Right renal pelvis (tissue), 4 donors: ENCODE measurements at places on chromosomes 2 and 18. TPM values are rescaled to one million over a fixed set of nuclear protein-coding genes. Genes with fewer than 3 reads are reported as not detected.

DNA sequence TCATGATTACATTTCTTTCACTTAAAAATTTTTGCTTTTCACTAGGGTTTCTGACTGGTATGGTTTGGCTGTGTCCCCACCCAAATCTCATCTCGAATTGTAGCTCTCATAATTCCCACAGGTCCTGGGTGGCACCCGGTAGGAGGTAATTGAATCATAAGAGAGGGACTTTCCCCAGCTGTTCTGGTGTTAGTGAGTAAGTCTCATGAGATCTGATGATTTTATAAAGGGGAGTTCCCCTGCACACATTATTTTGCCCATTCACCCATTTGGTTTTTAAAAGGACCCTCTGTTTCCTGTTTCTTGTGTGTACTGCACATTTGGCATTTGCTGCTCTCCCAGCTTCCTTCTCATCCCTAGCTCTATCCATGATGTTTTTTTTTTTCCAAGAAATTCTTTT lies 27.8 kb upstream of the NETO1 start:
- DNase-seq: no peak

GRCh38 chr2:204207866-204208265 lies 271.3 kb downstream of the ICOS start:
- peak; percentile 52 for DNase-seq

PCARE gene
- 0.46 TPM for polyA plus RNA-seq

- no peak for DNase-seq
These were observed 4.4 kb downstream of the CCDC88A start for GRCh38 chr2:55415300-55415699.

DNA sequence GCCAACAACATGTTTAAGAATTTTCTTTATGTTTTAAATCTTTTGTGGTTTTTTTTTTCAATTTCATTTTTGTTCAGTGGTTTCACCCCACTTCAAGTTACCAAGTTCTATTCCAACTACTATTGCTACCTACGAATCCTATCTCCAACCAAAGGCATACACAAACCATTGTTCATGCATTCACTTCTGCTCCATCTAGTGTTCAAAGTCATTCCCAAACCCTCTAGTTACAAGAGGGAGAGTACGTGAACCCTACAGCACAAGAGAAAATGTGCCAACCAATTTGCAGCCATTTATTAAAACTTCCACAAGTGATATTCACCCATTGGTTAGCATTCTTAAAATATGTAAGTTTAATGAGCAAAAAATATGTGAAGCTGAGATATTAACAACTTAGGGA lies 295.1 kb upstream of the KYNU start:
- DNase-seq: no peak

GRCh38 chr18:79093986-79094385 lies 24.8 kb downstream of the ATP9B start:
- no peak for DNase-seq

NCKAP5 gene
- 7.2 TPM for polyA plus RNA-seq

GRCh38 chr18:13011719-13012118 lies 20.6 kb downstream of the CEP192 start:
- DNase-seq: no peak
